Stimulated activated CD8-positive, alpha-beta memory T cell treated with anti-CD3 and anti-CD28 coated beads, Interleukin-7, amount 100 ng/mL, for 48 hours (primary cell): ENCODE measurements at places on chromosomes 16 and 17.

DNA sequence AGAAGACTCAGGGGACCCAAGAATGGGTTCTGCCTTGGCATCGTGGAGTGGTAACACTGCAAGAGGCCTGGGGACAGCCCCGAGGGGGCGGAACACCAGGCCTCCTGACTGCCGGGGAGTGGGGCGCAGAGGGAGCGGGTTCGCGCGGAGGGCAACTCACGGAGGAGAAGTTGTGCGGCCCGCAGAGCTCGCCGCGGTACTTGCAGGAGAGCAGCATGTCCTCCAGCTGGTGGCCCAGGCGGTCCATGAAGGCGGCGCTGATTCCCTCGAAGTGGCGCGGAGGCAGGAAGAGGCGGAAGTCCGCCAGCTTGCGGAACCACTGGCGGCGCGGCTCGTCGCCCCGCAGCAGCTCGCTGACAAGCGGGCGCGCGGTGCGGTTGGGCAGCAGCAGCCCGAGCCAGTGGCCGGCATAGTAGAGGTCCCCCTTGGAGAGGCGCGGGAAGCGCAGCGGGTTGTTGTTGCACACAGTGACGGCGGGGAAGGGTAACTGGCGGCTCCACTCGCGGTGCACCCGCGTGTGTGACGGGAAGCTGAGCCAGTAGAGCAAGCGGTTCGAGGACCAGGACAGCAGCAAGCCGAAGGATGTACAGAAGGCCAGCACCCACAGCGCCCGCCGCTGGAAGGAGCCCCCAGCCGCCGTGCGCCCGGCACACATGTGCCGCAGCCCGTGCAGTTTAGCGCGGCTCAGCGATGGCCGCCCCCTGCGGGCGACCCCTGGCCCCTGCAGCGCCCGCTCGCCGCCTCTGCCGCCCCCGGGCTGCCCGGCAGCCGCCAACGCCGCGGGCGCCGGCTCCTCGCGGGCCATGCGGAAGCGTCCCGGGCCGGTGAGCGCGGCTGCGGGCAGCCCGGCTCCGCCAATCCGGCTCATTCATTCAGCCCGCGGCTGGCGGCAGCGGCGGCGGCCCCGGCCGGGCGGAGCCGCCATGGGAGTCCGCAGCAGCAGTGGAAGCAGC, 1.6 kb downstream of the ASIC2 start:
- no peak for DNase-seq

DNA sequence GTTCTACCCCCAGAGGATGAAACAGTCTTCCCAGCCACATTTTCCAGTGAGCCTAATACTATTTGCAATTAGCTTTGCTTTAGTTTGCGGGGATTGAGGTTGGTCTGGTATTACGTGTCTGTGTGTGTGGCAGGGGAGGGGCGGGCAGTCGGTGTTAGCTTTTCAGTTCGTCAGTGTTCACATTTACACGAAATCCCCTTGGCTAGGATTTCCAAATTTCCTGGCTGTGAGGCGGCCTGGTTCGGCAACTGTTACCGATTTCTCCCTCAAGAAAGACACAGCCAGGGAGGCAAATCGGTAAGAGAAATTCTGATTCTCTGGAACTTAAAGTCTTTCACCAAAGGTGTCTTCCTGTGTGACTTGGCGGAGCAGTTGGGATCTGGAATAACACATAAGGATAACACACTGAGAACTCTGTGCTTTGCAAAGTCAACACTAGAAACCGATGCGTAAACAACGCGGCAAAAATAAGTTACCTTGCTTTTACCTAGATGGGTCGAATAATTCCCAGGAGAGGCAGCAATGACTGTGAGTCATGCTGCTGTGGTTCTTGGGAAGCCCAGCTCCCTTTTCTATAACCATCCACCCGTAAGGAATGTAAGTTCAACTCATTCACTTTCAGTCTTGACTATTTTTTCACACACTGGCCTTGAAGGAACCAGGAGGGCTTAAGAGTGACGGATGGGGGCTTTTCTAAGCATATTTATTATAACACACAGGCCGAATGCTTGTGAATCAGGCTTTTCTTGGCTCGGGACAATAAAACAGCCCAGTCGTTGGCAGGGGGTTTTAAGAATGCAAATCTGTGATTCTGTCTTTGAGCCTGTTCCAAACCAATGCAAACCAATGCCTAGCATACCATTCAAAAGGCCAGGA, 24.2 kb downstream of the GPRC5B start:
- no peak for DNase-seq

DNA sequence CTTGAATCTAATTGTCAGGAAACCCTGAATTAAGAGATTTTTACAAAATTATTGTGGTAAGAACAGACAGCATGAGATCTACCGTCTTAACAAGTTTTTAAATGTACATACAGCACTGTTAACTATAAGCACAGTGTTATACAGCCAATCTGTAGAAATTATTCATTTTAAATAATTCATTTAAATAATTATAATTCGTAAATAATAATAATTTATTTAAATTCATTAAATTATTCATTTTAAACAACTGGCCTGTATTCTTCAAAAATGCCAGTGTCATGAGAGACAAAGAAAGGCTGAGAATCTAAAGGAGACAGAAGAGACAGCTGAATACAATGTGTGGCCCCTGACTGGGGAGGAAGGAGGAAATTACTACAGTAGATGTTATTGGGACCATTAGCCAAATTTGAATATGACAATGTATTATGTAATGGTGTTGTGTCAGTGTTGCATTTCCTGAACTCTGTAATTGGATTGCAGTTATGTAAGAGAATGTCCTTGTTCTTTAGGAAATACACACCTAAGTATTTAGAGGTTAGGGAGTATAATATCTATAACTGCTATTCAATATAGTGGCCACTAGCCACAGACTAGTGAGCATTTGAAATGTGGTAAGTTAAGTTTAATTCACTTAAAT, 2.3 kb downstream of the RSAD1 start:
- DNase-seq = no peak

DNA sequence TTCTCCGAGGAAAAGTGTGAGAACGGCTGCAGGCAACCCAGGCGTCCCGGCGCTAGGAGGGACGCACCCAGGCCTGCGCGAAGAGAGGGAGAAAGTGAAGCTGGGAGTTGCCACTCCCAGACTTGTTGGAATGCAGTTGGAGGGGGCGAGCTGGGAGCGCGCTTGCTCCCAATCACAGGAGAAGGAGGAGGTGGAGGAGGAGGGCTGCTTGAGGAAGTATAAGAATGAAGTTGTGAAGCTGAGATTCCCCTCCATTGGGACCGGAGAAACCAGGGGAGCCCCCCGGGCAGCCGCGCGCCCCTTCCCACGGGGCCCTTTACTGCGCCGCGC, at the start of gene ERBB2:
ERBB2 (plus strand) TSS at position 247 of the 330 bp plus-strand sequence. CDS start 175 bp downstream, outside the sequence.
- no peak for DNase-seq

- DNase-seq = no peak
These were observed 47.2 kb downstream of the PITPNM3 start for GRCh38 chr17:6509031-6509771.

DNA sequence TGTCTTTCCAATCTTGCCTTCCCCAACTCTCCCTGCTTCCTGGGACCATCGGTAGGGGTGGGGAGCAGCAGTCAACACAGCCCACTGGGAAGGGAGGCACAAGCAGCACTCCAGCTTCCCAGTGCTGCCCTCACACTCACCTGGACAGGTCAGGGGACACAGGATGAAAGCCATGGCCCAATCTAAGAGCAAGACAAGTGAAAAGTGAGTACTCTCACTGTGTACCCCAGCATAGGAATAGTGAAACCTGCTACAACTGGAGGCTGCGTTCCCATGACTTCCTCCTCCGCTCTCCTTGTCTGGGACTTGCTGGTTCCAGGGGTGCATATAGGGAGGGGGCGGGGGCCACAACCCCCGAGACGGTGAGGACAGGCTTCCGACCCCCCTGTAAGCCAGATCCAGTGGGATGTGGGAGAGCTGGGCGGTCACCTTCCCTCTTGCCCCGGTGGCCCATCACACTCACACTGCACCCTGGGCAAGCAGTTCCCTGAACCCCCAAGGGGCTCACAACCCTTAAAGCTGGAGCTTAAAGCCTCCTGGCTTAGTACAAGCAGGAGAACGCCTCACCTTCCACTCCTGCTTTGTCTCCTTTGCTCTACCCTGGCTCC, 29.5 kb upstream of the SLC25A19 start:
- no peak for DNase-seq

DNA sequence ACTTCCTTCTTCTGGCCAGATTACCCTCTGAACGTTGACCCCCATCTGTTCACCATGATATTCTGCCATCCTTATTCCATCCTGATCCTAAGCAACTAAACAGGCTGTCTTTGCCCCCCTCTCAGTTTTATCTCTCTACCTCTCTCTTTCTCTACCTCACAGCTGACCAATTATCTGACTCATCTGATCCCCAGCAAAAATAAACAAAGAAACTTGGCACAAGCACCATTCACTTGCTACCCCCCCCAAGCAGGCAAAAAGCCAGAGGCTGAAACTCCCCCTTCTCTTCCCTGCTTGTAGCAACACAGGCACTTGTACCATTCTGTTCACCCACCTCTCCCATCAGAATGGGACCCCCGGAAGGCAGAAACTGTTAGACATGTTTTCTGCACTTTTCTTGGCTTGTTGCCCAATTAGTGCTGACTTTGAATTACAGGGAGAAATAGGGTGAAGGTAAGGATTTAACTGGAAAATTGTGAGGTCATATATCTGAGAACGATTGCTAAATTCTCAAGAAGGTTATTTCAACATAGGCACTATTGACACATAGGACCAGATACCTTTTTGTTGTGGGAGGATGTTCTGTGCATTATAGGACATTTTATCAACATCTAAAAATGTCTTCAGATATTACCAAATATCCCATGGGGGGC, 163.2 kb downstream of the TOX3 start:
- no peak for DNase-seq

DNA sequence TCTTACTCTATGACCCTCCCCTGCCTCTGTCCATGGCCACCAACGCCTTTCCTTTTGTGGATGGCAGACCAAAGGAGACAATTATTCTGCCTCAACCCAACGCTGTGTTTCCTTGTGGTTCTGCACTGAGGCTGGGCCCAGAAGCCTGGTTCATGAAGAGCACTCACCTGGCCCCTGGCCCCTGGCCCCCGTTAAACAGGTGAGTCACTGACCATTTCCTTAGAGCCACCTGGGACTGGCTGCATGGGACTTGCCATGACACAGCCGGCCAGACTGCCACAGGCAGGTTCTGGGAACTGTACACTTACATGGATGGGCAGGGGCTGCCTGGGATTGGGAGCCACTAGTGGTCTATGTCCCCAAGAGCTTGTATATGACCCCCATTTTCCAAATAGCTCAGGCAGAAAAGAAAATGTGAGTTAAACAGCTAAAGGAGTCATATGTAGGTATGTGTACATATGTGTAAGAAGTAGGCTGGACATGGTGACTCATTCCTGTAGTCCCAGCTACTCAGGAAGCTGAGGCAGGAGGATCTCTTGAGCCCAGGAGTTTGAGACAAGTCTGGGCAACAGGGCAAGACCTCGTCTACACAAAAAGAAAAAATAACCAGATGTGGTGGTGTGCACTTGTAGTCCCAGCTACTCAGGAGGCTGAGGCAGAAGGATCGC, 181.9 kb upstream of the CACNG5 start:
- no peak for DNase-seq

GRCh38 chr17:32688221-32688620, 188.7 kb downstream of the MYO1D start:
- DNase-seq = no peak

DNA sequence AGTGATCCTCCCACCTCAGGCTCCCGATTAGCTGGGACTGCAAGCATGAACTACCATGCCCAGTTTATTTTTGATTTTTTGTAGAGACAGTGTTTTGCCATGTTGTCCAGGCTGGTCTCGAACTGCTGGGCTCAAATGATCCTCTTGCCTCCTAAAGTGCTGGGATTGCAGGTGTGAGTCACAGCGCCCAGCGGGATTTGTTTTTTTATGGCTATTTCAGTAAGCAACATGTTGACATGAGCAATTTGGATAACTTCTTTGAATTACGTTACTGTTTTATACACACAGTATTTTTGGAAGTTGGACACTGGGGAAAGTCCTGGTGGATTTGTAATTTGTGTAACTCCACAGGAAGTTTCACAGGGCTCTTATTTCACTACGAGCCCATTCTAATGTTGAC, 18.5 kb upstream of the RHOT1 start:
- DNase-seq = no peak

GRCh38 chr17:17951524-17951923, 20.7 kb downstream of the TOM1L2 start:
- no peak for DNase-seq

DNA sequence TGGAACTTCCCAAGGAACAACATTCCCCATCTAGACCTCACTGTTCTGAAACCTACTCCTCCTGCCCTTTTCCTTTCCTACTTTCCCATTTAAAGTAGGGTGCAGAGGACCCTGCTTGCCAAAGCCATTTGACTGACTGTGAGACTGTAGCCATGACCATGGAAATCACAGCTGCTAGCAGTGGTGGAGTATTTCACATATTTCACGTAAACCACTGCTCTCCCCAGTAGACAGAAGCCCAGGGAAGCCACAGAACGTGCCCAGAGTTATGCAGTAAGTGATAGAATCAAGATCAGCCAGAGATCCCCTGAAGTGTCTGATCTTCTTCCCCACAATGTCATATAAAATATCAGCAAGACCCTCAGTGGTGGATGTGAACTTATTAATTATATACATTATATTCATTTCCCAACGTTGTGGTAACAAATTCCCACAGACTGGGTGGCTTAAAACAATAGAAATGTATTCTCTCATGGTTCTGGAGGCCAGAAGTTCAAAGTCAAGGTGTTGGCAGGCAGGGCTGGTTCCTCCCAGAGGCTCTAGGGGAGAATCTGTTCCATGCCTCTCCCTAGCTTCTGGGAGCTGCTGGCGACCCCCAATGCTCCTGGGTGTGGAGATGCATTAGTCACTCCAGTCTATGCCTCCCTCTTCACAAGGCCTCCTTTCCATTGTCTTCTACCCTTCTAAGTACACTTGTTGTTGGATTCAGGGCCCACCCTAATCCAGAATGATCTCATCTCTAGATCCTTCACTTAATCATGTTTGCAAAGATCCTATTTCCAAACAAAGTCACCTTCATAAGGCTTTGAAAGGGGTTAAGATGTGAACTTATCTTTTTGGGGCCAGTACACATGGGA, 20.7 kb upstream of the PRM1 start:
- DNase-seq = no peak

DNA sequence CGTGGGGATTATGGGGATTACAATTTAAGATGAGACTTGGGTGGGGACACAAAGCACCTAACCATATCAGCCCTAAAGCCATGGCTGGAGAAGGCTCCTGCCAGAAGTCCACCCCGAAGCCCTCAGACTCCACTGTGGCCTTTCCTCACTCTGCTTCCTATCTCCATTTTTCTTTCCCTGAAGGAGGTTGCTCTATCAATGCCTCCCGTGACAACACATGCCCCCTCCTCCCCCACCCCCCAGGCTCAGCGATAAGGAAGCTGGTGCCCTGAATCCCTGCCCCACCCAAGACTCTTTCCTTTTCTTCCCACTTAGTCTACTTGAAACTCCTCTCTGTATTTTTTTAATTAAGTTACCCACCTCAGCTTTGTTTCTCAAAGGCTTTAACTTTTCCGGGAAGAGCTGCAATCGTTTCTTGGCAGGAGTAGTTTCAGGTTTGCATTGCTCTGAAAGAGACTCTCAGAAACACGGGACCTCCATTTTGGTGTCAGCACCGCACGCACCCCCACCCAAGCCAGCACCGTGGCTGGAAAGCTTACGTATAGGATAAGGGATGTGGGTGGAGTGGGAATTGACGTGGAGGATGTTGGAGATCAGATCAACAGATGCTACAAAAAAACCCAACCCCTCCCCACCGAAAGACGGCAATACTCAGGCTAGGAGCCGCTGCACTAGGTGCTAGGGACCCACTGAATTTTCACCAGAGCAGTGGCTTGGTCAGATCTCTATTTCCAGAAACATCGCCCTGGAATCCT, 15.2 kb upstream of the CA4 start:
- DNase-seq = peak; percentile 16

GRCh38 chr16:67666559-67667452, at the start of the genes C16orf86 and ENKD1:
C16orf86 (plus strand) TSS chr16:67666814; CDS start chr16:67666971, 157 bp downstream.
ENKD1 (minus strand) TSS chr16:67666750; CDS start chr16:67666442, 308 bp downstream.
- DNase-seq = peak; percentile 74
